ENCODE measurements at places on chromosomes 4 and X.

DNA sequence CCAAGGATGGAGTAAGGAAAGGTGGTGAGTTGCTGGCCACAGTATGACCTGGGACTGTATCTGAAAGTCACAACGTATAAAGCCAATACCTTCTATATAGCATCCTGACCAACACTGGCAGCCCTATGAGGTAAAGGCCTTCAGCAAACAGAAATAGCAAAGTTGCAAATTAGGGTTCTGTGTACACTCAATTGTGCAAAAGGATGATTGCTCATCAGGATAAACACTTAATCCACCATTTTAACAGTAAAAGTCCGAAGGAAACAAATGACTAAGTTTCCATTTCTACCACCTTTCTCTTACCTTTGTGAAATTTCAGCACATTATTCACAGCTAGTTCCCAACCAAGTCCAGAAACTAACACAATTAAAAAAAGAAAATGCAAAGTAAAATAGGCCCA lies 1.4 kb upstream of the FNIP2 start:
- no peak for DNase-seq

DNA sequence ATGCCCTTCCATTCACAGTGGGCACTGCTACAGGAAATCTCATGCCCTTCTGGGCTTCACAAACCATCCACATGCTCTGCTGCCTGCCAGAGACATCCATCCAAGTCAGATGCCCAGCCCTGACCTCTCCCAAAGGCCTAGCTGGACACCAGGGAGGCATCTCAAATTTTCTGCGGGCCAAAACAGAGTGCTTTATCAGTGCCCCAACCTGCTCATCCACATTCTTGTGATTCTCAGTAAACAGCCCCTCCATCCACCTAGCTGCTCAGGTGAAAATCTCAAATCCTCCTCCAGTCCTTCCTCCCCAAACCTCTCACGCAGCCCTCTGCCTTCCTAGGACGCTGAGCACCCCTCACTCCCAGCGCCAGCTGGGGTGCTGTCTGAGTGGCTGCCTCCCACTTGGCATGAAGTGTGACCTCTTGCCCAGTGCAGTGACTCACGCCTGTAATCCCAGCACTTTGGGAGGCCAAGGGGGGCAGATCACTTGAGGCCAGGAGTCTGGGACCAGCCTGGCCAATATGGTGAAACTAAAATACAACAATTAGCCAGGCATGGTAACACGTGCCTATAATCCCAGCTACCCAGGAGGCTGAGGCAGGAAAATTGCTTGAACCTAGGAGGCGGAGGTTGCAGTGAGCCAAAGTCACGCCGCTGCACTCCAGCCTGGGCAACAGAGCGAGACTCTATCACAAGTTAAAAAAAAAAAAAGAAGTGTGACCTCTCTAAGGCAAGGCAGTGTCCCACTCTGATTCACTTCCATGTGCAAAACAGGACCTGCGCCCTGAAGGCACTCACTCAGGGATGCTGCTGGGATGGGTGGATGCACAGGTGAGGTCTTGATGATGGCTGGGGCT lies 1.7 kb upstream of the AFAP1 start:
- DNase-seq = no peak

- DNase-seq = no peak
Observed at GRCh38 chrX:46698691-46699090, 60.2 kb downstream of the SLC9A7 start.

GRCh38 chr4:28886934-28887333 lies 1833.2 kb upstream of the PCDH7 start:
- DNase-seq = no peak

GRCh38 chr4:116092961-116093360 lies 979.5 kb upstream of the NDST4 start:
- DNase-seq = no peak

DNA sequence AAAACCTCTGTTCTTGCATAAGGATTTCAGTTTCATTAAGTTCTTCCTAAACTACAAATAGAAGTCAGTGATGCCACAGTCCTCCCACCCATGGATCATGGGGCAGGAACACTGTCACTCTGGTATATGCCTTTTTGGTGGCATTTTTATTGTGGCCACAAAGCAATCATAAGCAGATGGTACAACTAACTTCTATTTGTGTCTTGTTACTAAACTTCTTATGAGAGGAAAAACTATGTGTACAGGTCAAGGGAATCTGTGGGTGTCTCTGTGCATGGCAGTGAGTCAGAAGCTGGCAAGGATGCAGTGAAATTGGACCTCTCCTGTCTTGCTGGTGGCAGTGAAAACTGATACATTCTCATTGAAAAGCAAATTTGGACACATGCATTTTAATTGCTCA lies 245.0 kb upstream of the GPC4 start:
- no peak for DNase-seq

DNA sequence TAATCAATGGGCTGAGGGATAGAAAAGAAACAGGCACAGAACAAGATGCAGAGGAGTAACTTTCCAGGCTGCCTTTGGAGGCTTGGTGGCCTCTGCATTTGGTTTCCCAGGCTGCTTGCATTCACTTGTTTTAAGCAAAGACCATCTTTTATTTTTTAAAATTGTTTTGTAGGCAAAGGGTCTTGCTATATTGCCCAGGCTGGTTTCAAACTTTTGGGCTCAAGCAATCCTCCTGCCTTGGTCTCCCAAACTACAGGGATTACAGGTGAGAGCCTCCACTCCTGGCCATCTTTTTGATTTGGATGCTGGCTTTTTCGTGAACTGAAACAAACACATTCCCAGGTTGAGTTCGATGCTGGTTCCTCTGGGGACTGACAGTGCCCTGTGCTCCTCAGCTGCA lies 74.1 kb downstream of the SLC9A6 start:
- DNase-seq = no peak

GRCh38 chr4:84792366-84793301 lies 173.9 kb downstream of the WDFY3 start:
- DNase-seq = peak; percentile 47

- DNase-seq = peak; percentile 21
Observed at GRCh38 chr4:159206427-159206871, 103.6 kb downstream of the RAPGEF2 start.

- DNase-seq = no peak
Observed at GRCh38 chr4:1582227-1582626, 101.9 kb downstream of the FAM53A start.

- DNase-seq = peak; percentile 10
Observed at GRCh38 chr4:125780164-125780563, 465.4 kb downstream of the FAT4 start.
